NCI-H748 treated with DMSO at 0.1 percent for 48 hours (cell line): ENCODE measurements at places on chromosomes 13 and 19.

- DNase-seq: peak; percentile 47
Observed at GRCh38 chr13:113022745-113023574, 53.9 kb downstream of the MCF2L start.

DNA sequence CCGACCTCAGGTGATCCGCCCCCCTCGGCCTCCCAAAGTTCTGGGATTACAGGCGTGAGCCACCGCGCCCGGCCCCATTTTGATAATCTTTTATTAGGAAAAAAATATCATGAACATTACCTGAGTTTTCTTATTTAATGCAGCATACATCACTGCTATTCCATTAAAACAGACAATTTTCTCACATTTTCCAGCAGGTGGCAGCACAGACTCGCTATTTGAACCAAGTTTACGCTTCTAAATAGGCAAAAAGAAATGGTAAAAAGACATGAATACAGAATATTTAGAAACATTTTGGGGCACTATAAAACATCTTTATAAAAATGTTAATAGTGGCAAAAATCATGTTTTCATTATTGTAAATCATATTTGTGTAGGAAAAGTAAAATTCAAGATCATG, 903.1 kb downstream of the SLITRK6 start:
- DNase-seq: peak; percentile 61

GRCh38 chr13:29101409-29101808, 281.3 kb downstream of the MTUS2 start:
- DNase-seq: no peak

- no peak for DNase-seq
Observed at GRCh38 chr19:19871932-19872331, 6.2 kb downstream of the ZNF253 start.

DNA sequence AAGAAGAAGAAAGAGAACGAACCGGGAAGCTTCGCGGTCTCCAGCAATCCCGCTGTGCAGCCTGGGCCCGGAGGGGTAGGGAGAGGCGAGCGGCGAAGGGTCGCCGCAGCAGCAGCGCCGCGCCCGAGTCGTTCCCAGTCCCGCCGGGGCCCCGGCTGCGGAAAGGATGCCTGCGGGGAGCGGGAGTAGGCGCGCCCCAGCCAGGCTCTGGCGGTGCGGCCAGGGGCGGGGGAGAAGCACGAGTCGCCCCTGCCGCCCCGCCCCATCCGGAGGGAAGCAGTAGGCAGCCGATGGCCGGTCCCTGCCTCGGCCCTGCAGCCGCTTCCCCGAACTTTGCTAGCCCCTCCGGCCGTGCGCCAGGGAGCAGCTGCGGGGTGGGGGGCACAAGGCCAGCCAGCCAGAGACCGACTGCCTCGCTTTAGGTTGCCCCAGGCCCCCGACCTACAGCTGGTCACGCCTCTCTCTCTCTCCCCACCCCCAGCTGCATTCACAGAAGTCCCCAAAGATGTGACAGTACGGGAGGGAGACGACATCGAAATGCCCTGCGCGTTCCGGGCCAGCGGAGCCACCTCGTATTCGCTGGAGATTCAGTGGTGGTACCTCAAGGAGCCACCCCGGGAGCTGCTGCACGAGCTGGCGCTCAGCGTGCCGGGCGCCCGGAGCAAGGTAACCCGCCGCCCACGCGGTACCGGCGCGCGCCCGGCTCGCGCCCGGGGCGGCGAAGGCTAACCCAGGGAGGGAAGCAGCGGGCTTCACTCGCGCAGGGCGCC, 1.1 kb downstream of the VSTM2B start:
- no peak for DNase-seq

DNA sequence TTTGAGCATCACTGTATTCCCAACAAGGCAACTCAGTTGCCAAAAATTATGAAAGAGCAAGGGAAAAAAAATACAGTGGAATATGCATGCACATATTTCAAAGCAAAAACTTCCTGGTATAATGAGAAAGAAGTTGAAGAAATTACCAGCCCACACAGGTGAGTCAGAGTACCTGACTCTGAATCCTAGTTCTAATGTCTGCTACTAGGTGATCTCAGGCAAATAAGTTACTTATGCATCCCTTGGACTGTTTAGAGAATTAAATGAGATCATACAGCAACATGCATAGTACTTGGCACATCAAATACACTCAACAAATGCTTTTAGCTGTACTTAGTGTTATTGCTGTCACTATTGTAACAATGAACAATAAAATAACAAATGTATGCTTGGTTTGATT, 144.9 kb downstream of the MIPEP start:
- no peak for DNase-seq

DNA sequence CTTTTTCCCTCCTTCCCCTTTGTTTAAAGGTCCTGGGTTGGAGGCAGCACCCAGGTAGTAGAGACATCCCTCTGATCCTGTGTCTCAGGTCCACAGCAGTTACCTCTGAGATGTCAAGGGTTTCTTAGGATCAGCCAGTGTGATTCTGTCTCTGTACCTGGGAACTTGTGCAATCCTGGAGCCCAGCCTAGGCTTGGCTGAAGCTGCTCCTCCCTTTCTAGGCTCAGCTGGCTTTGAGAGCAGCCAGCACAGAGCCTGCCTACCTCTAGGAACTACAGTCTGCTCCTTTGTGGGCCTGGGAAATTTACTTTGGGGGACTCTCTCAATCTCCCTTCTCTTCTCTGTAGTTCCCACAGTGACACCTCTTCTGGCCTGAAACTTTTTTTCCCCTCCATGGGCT, 171.6 kb downstream of the MTUS2 start:
- DNase-seq: no peak

DNA sequence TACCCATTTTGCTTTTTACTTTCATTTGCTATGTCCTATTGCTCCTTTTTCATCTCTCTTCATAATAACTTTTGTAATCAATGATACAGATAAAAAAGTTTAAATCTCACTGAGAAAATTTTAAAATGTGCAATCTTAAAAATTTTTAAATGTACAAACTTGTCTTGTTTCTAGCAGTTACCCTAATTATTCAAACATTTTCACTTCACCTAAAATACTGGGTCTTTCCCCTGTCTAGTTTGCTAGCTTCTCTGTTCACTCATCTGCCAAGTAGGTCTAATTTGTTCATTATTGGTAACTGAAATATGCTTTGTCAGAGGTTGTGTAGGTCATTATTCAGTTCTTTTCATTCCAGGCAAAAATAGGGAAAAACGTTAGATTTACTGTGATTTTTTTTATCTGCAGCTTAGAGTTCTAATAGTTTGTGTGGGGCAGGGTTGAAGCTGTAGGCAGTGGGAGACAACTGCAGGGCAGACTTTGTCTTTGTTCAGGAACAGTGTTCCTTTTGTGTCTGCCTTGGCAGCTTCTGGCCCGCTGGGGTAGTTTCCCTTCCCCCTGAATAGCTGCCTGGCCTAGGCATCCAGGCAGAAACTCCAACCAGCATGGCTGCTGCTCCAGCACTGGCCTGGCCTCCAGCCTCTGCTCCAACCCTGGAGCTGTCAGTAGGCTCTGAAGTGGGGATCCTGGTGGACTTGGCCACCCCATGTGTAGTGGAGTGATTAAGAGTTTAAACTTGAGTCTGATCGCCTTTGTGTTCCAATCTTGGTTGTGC, 48.5 kb downstream of the WDFY2 start:
- no peak for DNase-seq

DNA sequence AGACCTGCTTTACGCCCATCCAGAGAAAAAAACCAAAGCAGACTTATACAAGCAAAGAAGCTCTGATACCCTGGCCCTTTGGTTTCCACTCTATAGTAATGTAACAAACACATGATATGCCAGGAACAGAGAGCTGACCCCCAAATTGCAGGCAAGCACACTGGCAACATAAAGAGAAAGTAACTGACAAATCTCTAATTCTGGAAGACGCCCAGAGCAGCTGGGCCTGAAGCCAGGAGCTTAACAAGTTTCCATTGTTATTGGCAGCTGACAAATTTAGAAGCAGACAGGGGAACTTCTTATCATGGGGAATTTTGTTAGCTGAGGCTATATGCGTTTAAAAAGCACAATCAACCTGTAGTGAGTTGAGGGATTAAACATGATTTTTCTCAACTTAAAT, 158.0 kb downstream of the DLEU7 start:
- peak; percentile 57 for DNase-seq

DNA sequence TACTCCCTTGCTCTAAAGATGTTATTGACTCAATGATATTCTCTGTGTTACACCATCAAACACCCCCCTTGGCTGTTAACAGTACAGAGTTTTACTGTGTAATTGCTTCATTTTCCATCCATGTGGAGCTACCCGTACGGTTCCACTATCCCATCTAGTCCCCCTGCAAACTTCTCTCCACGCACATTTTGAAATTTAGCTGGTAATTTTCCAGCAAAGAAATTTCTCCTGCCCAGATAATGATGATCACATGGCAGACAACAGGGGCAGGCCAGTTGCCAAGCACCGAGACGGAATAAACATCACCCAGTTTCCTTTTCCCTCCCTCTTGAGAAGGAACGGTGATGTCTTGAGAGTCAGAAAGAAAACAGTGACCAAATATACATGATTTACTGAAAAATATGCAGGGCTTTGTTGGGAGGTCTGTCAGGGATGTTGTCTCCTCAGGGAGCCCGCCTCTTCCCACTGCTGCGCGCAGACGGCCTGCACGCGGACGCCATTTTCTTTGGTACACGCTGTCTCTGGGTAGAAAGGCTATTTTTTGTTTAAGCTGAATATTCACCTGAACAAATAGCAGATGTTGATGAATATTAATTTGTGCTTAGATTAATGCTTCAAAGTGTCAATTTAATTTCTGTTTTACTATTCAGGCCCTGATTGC, 109.9 kb downstream of the OLFM4 start:
- DNase-seq: no peak

- DNase-seq: no peak
Observed at GRCh38 chr19:31023038-31023437, 326.2 kb downstream of the TSHZ3 start.

- DNase-seq: peak; percentile 37
Observed at GRCh38 chr13:22757530-22758120, 423.2 kb upstream of the SGCG start.

- DNase-seq: no peak
Observed at GRCh38 chr13:112522578-112522977, 65.4 kb downstream of the TUBGCP3 start.

- peak; percentile 69 for DNase-seq
Observed at GRCh38 chr19:46697204-46697960, 19.5 kb downstream of the PRKD2 start.

DNA sequence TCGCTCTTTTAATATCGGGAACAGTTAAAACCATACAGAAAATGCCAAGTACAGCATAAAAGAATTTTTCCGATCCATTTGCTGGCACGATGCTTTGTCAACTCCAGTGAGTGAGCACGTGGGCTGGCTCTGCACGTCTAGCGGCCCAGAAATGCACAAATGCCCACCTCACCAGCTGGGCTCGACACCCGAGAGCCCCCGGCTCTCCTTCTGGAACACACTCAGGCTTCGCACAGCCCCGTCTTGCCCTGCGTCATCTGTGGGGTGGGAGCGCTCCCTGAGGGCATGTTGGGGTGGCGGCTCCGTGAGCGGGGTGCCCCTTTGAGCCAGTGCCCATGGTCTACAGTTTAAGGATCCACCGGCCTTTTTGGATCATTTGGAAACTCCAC, 24.5 kb downstream of the ATP4B start:
- DNase-seq: no peak

DNA sequence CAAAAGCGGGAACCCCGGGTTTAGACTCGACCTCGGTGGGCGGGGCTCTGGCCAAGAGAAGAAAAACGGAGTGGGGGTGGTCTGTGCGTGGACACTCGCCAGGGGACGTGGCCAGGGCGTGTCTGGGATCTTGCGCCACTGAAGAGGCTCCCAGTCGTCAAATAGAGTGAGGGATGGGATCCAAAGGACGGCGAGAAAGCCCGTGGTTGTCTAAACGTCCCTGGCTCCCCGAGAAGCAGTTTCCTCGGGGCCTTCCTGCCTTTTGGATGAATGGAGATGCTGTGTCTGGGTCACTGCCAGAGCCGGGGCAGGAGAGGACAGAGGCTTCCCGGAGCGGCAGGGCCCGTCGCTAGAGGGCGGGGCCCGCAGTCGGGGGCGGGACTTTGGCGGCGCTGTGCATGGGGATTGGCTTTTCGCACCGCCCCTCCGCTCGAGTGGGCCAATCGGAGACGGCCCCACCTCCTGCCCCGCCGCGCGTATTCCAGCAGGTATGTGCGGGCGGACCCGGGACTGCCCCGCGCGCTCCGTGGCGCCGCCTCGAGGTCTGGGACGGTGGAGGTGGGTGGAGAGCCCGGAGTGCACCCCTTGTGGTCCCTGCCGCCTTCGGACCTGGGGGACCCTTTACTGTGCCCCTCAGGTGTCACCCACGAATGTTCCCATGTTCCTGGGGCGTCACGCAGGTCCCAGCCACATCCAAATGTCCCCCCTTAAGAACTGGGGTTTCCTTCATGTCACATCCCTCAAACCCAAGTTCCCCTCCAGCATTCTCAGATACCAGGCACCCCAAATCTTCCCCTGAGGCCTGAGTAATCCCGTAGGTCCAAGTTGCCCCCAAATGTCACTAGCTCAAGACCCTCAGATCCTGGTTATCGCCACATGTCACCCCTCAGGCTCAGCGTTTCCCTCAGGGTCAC, 38.3 kb downstream of the ZSWIM4 start:
- DNase-seq: peak; percentile 29

- DNase-seq: no peak
Observed at GRCh38 chr19:616747-617526, 16.4 kb downstream of the POLRMT start.

GRCh38 chr19:15934332-15935078, at the start of gene CYP4F11:
CYP4F11 (minus strand) TSS chr19:15934529; CDS start chr19:15934408, 121 bp downstream.
- DNase-seq: no peak

DNA sequence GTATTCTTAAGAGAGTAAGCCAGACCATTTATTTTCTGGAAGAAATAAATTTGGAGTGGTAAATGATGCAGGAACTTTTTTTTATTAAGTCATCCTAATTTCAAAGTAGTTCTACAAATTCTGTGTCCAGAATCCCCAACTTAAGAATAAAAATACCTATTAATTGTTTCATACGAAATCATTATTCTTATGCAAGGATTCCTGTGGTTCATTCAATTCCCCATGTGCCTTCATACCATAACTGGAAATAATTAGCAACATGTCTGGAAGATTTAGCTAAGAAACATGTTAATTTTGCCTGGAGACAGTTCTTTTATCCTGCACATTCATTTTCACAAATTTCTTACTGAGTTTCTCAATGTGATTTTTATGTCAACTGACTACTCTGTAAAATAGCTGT, 408.6 kb downstream of the PCDH9 start:
- no peak for DNase-seq

- no peak for DNase-seq
Observed at GRCh38 chr13:52850072-52850395, 1.6 kb upstream of the PCDH8 start.

DNA sequence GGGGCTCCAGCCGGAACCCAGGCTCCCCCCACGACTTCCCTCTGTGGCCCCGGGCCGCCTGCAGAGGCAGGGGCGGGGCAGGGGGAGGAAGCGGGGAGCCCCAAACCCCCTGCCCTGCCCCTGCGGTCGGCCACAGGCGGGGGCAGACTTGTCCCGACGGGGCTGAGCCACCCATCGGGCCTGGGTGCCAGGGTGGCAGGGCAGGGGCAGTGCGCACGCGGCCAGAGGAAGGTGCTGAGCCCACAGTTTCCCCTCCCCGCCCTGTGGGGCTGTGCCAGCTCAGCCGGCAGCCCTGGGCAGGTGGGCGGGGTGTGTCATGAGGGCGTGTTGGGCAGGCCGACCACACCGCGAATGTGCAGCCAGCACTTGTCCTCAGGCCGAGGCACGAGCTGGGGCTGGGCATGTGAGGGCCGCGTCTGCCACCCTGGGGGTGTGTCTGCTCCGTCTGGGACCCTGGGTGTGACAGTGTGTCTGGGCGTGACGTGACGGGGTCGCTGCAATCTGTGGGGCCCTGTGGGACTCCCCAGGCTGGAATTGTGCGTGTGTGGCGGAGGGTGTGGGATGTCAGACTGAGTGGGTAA, 17.7 kb downstream of the CCDC97 start:
- no peak for DNase-seq

- DNase-seq: peak; percentile 96
Observed at GRCh38 chr19:9309974-9310446, 372 bp upstream of the ZNF699 start.
